T-helper 22 cell (primary cell): ENCODE measurements at places on chromosomes 5 and 9.

GRCh38 chr9:93258419-93258817, 74.5 kb downstream of the WNK2 start:
- no peak for DNase-seq

GRCh38 chr9:133787754-133788025, 49.5 kb upstream of the SARDH start:
- DNase-seq, result no peak

GRCh38 chr9:122453677-122454135, 24.0 kb downstream of the OR1J1 start:
- DNase-seq, result no peak

- no peak for DNase-seq
Measured at GRCh38 chr5:179271428-179271734, 73.9 kb downstream of the ADAMTS2 start.

DNA sequence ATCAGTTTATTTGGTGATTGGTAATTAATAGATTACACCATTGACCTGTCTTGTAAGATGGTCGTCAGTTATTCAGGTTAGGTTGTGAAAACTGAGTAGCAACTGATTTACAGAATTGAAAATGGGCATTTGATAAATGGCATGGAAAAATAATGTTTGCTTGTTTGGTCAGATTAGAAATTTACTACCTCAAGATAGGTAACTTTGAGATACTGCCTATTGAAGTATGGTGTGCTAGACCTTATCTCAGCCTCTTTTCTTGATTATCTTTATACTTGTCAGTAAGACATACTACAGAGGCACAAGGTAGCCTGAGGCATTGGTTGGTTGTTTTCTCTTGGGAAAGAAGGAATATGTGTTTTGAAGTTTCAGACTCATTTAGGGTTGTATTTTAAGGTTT, 174.5 kb downstream of the XRCC4 start:
- no peak for DNase-seq

GRCh38 chr9:69657269-69657668, 14.9 kb downstream of the APBA1 start:
- DNase-seq, result no peak

GRCh38 chr5:143914756-143915155, 102.8 kb downstream of the HMHB1 start:
- DNase-seq, result no peak

GRCh38 chr5:152905286-152905685, 500.2 kb upstream of the NMUR2 start:
- DNase-seq, result no peak

- no peak for DNase-seq
Measured at GRCh38 chr5:133114166-133114932, 62.5 kb downstream of the HSPA4 start.

- DNase-seq, result no peak
Measured at GRCh38 chr5:39531306-39531705, 106.5 kb upstream of the DAB2 start.

GRCh38 chr9:90870621-90871326, 69.2 kb downstream of the SYK start:
- no peak for DNase-seq

- no peak for DNase-seq
Measured at GRCh38 chr9:90775657-90776056, 26.0 kb upstream of the SYK start.

DNA sequence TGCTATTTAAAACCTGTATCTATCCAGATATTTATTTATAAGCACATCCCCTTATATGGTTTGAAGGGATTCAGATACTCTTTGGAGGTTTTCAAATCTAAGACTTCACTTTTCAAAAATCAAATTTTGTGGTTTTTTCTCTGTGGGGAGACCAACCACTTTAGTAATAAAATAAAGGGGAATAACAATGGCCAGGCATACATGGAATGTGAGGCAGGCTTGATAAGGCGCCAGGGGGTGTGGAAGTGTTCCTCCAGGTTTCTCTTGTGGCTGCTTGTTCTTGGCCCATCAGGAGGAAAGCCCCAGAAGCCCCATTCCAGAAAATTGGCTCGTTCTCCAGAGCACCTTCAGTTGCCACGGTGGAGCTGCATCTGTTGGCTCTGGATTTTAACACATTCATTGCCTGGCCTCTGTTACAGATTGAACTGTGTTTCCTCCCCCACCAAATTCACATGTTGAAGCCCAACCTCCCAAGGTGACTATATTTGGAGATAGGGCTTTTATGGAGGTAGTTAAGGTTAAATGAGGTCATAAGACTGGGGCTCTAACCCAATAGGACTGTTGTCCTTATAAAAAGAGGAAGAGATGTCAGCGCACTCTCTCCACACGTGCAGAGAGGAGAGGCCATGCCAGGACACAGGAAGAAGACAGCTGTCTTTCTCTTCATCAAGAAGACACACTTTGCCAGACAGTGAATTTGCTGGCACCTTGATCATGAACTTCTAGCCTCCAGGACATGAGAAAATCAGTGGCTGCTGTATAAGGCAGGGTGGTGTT, 195.9 kb downstream of the TMEM38B start:
- no peak for DNase-seq

GRCh38 chr9:4596165-4596922, 65.8 kb upstream of the PLPP6 start:
- peak; percentile 30 for DNase-seq

DNA sequence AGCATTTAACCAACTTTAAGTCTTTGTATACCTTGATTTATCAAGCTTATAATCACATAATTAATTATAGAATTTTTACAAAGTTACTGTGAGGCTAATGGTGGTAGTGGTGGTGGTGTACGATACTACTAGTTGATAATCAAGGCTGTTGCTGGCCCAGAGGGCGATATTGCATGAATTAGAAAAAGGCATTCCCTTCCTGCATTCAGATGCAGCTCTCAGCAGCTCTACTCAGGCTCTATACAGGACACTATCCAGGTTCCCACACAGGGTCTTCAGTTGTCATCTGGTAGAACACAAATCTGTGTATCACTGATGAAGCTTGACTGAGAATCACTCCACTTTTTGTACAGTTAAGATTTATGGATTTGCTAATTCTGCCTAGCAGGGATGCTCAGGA, 562.8 kb upstream of the C9orf72 start:
- DNase-seq, result no peak

DNA sequence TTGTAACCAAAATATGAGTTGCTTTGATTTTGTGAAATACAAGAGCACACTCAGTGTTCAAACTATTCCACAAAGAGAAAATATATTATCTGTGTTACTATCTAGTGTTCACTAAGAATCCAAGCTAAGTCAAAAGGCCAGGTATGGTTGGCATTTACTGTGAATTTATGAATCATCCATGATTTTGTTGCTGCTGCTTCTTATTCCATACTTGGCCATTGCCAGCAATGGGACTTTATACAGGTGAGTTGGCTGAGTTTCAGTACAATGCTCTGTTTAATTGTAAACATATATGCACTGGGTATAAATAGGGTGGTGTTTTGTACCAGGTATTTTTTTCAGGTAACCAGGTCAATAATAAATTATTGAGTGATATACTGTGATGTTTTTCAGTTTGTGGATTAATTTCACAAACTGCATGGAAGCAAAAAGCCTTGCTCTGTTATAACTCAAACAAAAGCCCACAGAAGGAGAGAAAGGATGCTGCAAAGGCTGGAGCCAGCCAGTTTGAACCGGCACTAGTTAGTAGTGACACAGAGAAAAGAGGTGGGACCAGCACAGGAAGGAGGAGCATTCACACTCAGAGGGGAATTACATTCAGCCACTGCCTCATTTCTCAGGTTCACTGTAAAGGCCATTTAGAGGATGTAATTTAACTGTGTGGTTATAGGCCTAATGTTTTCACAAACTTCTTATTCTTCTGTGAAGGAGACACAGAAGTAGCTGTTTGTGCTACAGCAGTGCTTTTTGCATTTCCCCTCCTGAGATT, 381.8 kb downstream of the ADGRV1 start:
- DNase-seq, result no peak

DNA sequence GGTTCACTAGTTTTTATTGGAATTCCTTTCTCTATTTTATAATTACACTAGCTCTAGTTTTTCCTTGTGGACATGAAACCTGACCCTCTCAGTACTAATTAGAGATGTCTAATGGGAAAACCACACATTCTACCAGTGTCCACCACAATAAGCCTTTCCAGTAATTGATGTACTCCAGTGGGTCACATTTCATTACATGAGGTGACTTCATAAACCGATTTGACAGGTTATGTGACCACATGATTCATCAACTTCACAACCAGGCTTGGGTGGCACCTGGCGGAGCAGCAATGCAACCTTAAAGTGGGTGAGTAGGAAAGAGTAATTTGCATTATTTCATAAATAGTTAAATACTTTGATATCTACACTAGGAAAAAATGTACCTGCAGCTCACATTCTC, 284.2 kb upstream of the ADAMTS16 start:
- DNase-seq, result no peak

DNA sequence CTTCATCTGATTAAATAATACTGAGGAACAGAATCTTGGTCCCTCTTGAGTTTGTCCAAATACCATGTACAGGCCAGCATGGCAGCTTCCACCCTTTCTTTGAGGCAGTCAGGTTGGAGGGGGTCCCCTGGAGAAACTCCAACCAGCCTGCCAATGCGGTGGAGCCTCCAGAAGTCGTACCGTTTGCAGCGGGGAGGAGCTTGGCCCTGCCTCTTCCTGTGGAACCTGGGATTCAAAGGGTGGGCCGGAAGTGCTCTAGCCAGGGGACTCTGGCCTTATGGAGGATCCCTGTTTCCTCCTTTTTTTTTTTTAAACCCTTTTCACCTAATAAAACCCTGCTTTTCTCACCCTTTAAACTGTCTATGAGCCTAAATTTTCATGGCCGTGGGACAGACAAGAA, 216.3 kb upstream of the ZNF608 start:
- DNase-seq, result no peak

DNA sequence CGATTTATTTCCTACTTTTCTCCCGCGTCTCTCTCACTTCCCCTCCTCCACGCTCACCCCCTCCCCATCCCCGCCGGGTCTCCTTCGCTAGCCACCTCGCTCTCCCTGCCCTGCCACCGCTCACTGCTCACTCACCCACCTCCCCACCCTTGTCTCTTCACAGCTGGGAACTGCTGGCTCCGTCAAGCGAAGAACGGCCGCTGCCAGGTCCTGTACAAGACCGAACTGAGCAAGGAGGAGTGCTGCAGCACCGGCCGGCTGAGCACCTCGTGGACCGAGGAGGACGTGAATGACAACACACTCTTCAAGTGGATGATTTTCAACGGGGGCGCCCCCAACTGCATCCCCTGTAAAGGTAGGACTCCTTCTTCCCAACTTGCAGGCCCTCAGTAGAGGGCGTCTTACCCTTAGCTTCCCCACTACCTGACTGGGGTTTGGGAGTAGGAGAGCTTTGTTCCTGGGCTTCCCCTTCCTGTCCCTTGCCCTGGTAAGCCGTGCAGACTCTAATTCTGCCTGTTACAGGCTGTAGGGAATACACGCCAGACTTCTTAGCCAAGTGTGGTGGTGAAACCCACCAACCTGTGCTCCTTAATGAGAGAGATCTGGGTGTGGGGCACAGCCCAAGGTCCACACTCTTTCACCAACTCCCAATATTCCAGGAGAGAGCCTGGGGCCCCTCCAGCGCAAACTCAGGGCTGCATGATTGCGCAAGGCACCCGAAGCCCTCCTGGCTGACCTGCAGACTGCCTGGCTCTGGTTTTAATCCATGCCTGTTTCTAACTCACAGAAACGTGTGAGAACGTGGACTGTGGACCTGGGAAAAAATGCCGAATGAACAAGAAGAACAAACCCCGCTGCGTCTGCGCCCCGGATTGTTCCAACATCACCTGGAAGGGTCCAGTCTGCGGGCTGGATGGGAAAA, 2.5 kb downstream of the FST start:
- DNase-seq, result no peak

- no peak for DNase-seq
Measured at GRCh38 chr5:149617760-149618306, 36.5 kb downstream of the ARHGEF37 start.

DNA sequence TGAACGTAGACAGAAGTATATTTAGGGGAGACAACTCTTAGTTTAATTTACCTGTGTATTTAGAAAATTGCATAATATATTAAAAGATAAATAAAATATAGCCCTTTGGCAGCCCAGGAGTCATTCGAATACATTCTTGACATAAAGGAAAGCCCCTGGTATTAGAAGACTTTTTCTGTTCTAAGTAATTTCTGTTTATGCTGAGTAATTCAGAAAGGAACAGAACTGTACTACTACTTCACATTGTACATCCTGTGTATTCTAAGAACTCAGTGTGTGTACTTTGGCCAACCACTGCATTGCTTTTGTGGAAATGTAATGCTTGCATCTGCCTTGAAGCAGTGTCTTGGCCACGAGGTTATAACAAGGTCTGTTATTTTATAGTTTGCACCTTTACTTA, 136.4 kb downstream of the KDM4C start:
- DNase-seq, result no peak

GRCh38 chr9:101601904-101602765, 7.4 kb upstream of the PPP3R2 start:
- DNase-seq, result no peak

GRCh38 chr9:116951588-116952435, 264.7 kb downstream of the TRIM32 start:
- DNase-seq, result no peak

DNA sequence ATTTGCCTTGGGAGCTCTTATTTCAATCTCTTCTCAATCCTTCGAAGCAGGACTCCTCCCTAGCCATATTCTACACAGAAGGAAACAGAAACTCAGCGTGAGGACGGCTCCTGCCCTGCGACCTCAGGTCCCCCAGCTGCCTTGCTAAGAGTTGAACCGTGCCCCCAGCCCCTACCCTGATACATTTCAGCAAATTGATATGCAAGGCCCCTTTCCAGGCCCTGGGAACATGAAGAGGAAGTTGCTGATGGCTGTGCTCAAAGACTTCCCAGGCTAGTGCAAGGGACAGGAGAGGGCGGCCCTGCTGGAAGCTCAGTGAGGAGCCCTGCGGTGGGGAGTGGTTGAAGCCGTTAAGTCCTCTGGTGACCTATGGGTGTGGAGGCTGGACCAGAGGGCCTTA, 41.5 kb downstream of the BOD1 start:
- DNase-seq, result no peak

GRCh38 chr9:12809720-12810119, 34.9 kb downstream of the LURAP1L start:
- no peak for DNase-seq

DNA sequence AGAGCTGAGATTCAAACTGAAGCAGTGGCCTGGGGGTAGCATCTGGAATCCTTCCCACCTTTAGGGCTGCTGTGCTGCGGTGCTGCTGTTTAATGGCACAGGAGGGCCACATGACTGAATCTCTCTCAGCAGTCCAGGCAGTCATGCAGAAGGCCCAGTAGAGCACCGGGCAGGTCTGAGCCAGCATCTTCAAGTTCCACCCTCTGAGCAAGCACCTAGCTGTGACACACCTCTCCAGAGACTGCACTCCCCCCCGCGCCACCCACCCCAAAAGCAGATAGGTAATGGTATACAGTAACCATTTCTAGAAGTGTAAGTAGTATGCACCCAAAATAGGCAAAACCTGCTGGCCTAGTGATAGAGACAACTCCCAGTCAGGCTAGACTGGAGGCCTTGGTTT, 8.2 kb downstream of the IL4 start:
- no peak for DNase-seq

GRCh38 chr5:1538276-1538675, 14.5 kb upstream of the LPCAT1 start:
- no peak for DNase-seq

GRCh38 chr5:180816608-180817534, 14.3 kb upstream of the MGAT1 start:
- DNase-seq, result no peak

GRCh38 chr5:59893429-59894227, at the start of gene PDE4D:
Gene PDE4D, minus strand, starts transcription at chr5:59893726.
- DNase-seq, result no peak

GRCh38 chr5:91302958-91303357, 80.2 kb downstream of the ARRDC3 start:
- DNase-seq, result no peak

- DNase-seq, result no peak
Measured at GRCh38 chr5:3197304-3198073, 398.1 kb upstream of the IRX1 start.
